ENCODE measurements at places on chromosomes 6 and 20.

DNA sequence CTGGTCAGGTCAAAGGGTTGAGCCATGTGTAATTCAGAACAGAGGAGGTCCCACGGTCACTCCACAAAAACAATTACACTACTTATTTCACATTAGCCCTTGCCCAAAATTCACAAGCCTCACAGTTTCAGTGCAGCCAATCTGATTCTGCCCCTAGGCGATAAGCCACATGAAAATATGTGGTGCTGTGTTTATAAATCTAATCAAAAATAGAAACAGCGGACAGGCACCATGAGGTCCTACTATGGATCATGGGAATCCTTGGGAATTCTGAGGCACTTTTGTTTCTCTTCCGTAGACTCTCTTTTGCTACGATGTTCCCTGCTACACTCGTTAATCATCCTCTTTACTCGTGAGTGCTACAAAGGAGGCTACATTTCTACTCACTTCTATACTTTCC is 476.1 kb downstream of the TFAP2A start:
- no peak for DNase-seq

GRCh38 chr20:57999465-58000111 is 228.9 kb downstream of the ANKRD60 start:
- no peak for DNase-seq

DNA sequence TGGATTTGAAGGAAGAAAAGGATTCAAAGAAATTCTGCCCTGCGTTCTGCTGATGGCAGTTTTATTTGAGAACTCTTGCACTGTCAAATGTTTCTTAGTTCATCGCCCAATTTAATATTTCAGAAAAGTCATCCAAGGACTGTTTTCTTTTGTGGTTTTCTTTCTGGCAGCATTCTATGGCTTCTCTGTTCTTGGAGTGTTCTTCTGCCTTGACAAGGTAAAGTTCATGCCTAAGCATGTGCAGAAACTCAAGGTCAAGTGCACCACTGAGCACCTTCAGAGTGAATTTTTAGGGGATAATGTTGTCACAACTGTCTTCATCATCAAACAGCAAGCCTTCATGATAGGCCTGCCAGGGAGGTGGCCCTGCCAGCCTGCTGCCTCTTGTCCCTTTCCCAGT is 225.6 kb downstream of the PLCB1 start:
- DNase-seq, result no peak

- DNase-seq, result no peak
These were observed 47.5 kb upstream of the SLC22A23 start for GRCh38 chr6:3504354-3504753.

DNA sequence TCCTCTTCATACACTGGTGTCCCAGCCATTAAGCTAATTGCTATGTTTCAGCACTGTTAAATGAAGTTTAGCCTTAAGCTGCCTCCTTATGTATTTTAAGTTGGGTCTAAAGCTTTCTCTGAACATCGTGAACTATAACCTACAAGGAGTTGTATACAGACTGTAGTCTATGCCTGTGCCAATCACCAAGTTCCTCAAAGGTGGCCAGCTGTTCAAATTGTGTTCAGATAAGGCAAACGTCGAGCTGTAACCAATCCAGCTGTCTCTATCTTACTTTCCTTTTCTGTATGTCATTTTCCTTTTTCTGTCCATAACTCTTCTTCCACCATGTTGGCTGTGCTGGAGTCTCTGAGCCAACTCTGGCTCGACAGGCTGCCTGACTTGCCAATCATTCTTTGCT is 199.6 kb downstream of the OGFRL1 start:
- DNase-seq, result no peak

DNA sequence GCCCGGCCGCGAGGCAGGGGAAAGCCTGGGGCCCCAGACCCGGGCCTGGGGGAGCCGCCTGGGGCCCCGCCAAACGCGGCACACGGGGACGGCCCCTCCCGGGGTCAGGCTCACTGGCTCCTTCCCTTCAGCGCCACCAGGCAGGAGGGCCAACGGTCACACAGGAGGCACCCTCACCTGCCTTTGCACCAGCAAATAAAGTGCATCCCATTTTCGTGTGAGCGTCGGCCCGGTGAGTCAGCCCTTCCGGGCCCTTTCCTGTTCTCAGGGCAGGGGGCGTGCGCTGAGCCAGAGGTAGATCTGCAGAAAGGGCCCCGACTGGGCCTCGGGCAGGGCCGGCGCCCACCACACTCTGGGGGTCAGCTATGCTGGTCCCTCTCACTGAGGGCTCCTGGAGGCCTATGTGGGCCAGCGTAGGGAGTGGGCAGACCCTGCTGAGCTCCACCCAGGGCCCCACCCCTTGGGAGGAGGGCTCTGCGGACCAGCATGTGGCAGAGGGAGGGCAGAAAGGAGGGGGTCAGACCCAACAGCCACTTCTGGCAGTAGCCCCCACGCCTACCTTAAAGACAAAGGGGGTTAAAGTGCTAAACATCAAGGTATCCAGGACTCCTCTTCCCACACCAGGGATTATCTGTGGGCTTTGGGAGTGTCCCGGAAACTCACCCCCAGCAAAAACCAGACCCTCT is 931 bp upstream of the UCKL1 start:
- no peak for DNase-seq

Data from Panc1 (cell line).